ENCODE measurements at places on chromosomes 2 and 18.
A peak's percentile ranks its signal among the peaks of the same experiment; 100 is the strongest.

DNA sequence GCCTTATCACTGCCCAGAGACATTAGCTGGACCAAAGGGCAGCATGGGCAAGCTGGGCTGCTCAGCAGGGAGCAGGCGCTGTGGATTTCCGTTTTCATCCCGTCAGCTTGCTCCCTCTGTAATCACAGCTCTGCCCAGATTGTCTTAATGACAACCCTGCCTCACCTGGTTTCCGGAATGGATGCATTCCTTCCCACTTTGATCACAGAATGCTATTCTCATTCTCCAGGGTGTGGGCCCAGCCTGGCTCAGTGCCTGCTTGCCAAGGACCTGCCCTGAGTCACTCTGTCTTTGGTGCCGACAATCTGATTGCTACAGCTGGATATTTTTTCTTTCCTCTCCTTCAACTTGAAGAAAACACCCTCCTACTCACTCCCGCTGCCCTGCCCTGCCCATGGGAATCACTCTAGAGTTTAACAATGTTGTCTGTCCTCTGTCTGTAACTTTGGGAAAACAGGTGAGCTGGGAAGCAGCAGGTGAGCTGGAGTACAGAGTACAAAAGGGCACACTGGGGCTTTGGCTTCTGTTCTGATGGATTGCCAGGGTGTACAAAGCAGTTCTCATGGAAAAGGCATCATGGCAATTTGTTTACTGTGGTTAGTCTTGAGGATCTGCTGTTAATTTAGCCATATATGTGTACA, 27.2 kb upstream of the FAM136A start:
- DNase-seq = no peak

GRCh38 chr18:63292831-63293683, 26.5 kb downstream of the BCL2 start:
- DNase-seq = no peak

DNA sequence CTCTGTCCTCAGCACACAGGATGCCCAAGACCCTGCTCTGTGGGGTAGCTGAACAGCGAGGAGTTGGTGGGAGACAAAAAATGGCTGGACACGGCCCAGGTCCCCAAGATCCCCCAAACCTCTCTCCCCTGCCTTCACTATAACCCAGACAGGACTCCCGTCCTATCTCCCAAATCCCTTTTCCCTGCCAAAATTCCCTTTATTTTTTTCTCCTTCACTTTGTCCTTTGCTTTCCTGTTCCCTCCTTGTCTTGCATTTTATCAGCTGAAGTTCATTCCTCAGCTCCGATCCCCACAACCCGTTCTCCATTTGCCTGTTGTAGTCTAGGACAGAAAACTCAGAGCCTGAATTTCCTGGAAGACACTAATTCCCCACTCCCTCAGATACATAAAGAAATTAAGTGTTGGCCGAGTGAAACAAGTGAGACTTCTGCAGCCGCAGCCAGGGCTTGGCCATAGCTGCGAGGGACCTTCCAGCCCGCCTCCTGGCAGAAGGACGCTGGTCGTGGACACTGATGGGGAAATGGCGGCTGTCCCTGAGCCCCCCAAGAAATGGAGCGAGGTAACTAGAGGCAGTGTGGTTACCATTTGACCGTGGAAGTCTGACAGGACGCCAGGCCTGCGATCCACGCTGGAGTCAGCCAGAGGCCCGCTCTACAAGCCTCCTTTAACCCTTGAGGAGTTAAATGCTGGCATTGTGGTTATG, 173.6 kb downstream of the BCL2 start:
- DNase-seq = no peak

- DNase-seq = no peak
Measured at GRCh38 chr2:205535001-205535400, 147.3 kb upstream of the NRP2 start.

DNA sequence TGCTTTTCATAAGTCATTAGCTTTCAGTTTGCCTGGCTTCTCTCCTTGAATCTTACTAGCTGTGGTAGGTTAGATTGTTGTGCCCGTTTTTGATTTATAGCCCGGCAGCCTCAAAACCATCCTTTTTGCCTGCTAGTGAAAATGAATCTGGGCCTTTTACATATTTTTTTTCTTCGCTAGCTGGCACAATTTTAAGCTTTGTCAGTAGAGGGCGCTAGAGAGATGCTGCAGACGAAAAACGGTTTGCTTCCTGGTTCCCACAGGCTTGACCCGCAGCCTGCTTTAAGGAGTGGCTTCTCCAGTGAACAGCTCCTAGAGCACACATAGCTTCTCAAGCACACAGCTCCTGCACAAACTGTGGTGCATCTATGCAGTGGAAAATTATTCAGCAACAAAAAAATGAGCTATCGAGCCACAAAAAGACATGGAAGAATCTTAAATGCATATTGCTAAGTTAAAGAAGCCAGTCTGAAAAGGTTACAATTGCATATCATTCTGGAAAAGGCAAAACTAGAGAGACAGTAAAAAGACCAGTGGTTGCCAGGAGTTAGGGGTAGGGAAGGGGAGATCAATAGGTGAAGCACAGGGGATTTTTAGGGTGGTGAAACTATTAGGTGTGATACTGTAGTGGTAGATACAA, 47.9 kb downstream of the E2F6 start:
- no peak for DNase-seq

- no peak for DNase-seq
Measured at GRCh38 chr2:209640358-209640757, 131.3 kb upstream of the UNC80 start.

DNA sequence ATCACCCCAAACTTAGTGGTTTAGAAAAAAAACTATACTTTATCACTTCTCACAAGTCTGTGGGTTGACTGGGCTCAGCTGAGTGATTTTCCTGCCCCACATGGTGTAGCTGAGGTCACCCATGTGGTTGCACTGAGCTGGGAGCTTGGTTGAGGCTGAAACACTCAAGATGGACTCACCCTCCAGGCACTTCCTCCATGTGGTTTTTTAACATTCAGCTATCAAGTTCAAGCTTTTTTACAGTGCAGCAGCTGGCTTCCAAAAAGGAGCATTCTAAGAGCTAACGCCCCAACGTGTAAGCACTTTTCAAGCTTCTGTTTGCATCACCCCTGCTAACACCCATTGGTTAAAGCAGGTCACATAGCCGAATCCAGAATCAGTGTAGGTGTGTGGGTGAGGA, 105.9 kb upstream of the CREB1 start:
- no peak for DNase-seq

GRCh38 chr2:175203621-175204496, 22.3 kb upstream of the ATP5MC3 start:
- peak; percentile 34 for DNase-seq

GRCh38 chr2:134479696-134480330, 225.9 kb downstream of the MGAT5 start:
- DNase-seq = no peak

GRCh38 chr2:190603374-190603773, 45.5 kb upstream of the NAB1 start:
- no peak for DNase-seq

DNA sequence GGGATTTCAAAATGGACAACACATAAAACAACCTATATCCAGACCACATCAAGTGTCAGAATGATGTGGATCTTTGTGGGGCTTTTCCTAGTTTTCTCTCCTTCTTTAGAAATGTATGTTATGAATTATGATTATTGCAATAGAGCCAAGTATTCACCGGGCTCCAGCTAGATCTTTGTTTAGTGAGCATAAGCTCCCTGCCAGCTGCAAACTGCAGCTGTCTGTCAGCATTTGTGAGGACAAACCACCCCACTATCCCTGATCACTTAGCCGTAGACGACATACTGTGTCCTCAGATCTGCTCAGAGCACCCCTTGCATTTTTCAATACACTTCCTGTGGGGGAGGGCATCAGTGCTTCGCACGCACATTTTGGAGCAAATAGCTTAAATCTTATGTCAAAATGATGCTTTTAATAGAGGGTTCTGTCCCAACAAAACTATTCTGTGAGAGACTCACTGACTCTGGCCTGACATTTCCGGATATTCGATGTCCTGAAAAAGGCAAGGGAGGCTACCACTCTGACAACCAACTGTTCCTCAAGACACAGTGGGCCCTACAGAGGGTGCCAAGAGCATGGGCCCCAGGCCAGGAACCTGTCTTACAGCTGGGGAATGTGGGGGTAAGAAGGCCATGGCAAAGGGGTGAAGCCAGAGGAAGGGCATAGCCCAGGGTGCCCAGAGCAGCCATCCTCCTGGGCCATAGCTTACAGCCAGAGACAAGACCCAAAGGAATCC, 346.0 kb downstream of the ARHGAP15 start:
- no peak for DNase-seq

GRCh38 chr2:73290049-73290839, 3.1 kb downstream of the EGR4 start:
- no peak for DNase-seq

DNA sequence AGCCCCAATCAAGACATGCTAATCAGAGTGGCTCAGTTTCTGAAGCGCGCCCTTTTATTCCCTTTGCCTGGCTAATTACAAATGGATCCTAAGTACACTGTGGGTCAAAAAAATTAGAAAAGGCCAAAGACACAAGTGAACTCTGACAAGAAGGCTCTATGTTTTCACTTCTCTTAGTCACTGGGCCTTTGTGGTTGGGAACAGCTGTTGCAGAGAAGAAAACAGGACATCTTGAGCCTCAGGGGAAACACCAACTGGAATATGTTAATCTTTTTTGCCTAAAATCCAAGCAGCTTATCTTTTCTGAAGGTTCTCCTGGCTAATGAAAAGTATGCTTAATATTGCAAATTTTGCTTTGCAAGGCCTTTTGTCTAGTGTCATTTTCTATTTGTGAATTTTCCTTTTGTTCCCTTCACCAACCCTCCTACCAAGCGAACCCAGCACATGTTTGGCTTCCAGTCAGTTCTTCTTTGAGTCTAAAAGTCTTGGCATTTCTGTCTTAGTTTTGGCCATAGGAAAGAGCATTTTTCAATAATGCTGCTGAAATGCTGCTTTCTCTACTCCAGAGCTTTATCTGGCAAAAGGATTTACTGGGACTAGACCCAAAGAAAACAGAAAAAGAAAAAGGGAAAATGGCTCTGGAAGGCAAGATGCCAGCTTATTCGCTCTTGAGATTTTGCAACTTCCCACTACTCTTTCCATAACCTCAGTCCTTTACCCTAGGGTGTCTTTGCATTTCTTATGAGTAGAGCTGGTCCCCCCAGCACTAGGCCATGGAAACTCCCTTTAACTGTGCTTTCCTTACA, 440.2 kb upstream of the ST6GAL2 start:
- DNase-seq = no peak

DNA sequence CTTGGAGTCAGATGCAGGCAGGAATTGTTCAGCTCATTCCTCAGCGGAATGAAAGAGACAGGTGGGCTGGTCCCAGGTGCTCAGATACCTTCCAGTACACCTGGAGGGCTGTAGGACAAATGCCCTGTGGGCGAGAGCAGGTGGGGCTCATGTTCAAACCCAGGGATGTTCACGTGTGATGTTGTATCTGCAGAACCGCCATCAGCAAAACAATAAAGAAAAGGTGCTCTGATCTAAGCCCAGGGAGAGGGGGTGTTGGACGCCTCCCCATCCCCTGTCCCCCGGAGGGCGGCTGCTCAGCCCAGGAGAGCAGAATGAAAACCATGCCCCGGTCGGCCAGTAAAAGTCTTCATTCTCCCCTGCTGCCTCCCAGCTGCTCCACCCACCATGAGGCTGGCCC, 197.4 kb downstream of the HAUS1 start:
- no peak for DNase-seq

- DNase-seq = no peak
Measured at GRCh38 chr2:154720651-154721050, 22.2 kb downstream of the KCNJ3 start.

- no peak for DNase-seq
Measured at GRCh38 chr18:49514577-49514976, 27.5 kb upstream of the C18orf32 start.

- no peak for DNase-seq
Measured at GRCh38 chr18:40222776-40223175, 1732.3 kb upstream of the PIK3C3 start.

DNA sequence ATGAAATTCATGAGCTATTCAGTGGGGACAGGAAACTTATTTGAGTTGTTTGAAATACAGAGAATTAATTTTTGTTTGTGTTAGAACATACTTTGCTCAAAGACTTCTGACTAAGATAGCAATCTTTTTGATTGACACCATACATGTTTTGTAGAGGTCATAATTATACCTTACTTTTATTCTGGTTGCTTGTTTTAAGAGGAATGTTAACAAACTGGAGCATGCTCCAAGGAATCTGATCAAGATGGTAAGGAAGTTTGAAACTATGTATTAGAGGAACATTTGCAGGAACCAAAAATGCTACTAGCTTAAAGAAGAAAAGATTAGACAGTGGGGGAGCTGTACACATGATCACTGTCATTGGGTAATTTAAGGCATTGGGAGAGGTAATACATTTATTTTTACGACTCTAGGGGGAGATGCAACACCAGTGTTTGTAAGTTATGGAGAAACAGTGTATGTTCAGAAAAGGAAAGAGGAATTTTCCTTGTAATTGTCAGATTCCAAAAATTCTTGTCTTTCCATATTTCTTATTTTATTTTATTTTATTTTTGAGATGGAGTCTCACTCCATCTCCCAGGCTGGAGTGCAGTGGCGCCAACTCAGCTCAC, 8.0 kb downstream of the AGFG1 start:
- no peak for DNase-seq

- peak; percentile 33 for DNase-seq
Measured at GRCh38 chr2:74991977-74992376, 33.5 kb downstream of the POLE4 start.

DNA sequence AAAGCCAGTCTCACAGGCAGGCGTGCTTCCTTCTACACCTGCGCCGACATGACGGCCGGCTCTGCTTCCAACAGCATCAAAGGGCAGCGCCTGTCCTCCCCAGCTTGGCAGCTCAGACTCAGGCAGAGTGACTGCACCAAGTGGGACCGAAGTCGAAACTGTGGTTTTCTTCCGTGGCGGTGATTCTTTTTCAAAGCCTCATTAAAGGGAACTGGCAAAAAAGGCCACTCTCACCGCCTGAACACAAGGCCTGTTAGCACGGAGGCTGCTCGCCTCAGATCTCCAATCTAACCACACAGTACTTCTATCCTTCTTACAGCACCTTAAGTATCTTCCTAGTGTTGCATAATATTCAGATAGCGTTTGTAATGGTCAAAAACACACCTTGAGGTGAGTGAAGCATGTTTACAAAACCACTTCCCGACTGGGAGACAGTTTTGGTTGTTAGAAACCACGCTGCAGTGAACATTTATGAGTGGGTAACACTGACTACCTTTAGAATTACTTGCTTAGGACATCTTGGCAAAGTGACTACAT, 236.4 kb downstream of the HDAC4 start:
- DNase-seq = no peak

GRCh38 chr2:33014268-33014667, 67.5 kb downstream of the LTBP1 start:
- no peak for DNase-seq

DNA sequence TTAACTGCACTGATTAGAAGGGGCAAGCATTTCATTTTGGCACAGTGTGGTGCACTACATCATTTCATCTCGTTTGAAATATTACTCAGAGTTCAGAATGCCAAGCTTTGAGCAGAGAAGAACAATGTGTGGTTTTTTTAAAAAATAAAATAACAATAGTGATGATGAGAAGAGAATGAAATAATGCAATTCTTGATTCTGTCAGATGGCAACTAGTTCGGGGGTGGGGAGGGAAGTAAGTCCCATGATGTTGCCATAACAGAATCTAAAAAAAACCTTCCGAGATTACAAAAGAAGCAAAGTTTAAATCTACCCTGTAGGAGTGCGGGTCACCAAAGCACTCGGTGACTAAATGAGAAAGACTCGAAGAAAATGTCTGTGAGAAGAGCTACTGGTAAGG, 490.4 kb downstream of the NR4A2 start:
- DNase-seq = no peak

- DNase-seq = no peak
Measured at GRCh38 chr2:240394549-240394948, 40.9 kb upstream of the GPC1 start.

Measured in renal cortex interstitium (tissue), 15 donors.